ENCODE measurements at places on chromosomes 5 and 9.

GRCh38 chr5:124839371-124839998 lies 93.0 kb upstream of the ZNF608 start:
- no peak for DNase-seq

GRCh38 chr5:155004138-155004744 lies 9.3 kb upstream of the KIF4B start:
- DNase-seq: no peak

GRCh38 chr5:147859962-147860640 lies 18.4 kb upstream of the SCGB3A2 start:
- no peak for DNase-seq

DNA sequence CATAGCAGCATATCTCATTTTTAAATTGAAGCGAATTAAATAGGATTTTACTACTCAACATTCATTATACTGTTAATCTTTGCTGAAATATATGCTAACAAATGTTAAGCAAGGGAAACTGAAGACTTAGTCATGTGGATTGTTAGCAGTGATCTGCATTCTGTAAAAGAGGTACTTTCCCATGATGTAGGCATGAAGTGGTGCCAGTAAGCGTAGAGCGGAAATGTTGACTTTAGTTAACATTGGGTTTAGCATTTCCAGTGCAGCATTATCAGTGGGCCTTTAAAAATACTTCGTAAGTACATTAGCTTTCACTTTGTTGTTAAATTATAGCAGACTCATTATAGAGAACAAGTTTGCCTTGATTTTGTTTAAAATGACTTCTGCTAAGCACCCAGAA lies 130.3 kb downstream of the CDC42SE2 start:
- no peak for DNase-seq

DNA sequence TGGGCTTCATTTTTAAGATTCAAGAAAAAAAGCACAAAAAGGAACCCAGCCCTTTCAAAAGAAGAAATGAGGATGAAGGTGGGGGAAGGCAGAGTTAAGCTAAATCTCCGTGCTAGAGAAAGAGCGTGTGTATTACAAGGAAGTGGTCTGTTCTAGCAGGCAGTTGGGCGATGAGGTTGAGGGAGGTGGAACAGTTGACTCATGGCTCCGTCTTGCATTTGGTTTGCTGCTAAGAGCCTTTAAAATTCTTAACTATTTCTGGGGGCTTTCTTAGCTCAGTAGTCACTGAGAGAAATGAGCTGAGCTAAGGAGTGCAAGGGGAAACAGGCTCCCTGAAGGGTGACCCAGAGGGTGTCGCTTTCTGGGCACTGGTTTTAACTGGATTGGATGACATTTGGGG lies 117.4 kb downstream of the GCNT1 start:
- peak; percentile 27 for DNase-seq

GRCh38 chr5:118611332-118611945 lies 376.9 kb downstream of the DTWD2 start:
- no peak for DNase-seq

- DNase-seq: no peak
Observed at GRCh38 chr9:135136991-135137832, 49.7 kb downstream of the OLFM1 start.

GRCh38 chr9:93305497-93306020 lies 121.6 kb downstream of the WNK2 start:
- DNase-seq: no peak

DNA sequence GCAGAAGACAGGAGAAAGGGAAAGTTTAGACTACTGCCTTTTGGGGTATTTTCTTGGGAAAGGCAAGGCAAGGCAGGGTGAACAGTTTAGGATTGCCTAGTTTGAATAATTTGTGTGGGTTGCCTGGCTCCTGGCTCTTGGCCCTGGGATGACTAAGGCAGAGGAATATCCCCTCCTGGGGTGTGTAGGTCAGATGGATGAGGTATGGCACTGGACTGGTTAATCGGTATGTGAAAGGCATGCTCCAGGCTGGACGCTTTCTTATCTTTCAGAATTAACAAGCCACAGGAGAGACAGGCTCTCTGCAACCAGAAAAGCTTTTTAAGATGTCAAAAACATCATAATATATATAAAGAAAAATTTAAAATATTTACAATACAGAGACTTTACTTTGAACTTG lies 58.6 kb downstream of the STARD4 start:
- DNase-seq: no peak

GRCh38 chr5:68544648-68545552 lies 329.3 kb downstream of the PIK3R1 start:
- no peak for DNase-seq

GRCh38 chr5:61817472-61818326 lies 485.6 kb downstream of the ZSWIM6 start:
- DNase-seq: no peak

DNA sequence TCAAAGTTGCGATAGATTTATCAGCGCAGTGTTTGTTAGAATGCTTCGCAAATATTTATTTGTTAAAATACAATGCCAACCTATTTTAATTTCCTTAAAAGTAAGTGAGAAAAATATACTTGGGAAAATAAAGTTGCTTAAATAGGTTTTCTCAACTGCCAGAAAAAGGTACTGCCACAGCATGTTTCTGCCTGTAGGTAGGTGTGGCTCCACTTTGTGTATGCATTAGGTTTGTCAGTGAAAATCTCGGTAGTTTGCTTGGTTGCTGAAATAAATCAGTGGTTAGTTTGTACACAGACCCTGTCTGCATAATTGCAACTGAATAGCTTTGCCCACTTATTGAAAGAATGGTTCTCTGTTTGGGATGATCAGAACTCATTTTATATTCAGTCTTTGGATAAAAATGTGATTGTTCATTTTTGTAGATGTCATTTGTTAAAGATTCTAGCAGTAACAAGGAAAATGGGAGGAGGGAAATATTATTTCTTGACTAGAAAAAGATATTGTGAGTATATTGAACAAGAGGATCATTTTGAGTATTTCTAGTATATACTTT lies 25.7 kb downstream of the C9orf85 start:
- no peak for DNase-seq

DNA sequence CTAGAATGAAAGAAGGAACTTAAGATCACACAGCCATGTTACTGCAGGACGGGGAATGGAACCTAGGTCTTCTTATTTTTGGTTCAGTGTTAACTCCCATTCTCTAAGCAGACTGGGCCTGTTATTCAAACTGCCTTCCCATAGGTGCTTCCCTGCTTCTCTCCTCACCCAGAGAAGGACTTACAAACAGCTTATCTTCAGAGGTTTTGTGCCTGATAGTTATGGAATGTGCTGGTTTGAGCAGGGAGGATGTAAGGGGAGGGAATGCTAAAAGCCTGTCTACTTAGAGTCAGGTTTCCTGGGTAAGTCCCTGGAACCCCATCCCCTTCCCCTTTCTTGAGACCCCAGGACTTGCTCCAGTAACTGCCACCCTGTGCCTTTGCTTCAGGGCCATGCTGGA lies 4.2 kb upstream of the PSMD5 start:
- no peak for DNase-seq

- DNase-seq: no peak
Observed at GRCh38 chr5:169893571-169893970, 86.7 kb downstream of the INSYN2B start.

DNA sequence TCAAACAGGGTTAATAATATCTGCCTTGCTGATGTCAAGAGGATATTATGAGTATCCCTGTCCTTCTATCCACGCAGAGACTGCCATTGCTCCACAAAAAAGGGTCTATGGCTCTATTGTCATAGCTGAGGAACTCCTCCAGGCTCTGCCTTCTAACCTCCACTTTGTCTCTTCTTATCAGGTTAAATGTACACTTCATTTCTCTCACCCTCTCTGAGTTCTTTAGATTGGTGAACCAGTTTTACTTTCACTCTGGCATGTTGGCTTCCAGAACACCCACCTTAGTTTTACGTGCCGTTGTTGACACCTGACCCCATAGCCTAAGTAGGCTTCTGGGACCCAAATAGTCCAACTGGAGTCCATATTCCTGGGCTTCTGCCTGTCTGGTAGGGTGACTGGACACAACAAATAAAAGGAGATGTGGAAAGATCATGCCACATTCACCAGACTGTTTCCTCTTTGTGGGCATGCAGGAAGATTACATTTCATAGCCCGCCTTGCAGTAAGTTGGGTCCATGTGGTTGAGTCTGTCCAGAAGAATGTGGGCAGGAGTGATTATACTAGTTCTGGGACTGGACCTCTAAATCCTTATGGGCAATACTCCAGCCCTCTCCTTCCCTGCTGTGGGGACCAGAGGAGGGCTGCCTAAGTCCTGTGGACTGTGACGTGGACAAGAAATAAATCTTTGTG lies 350.4 kb upstream of the CLINT1 start:
- no peak for DNase-seq

DNA sequence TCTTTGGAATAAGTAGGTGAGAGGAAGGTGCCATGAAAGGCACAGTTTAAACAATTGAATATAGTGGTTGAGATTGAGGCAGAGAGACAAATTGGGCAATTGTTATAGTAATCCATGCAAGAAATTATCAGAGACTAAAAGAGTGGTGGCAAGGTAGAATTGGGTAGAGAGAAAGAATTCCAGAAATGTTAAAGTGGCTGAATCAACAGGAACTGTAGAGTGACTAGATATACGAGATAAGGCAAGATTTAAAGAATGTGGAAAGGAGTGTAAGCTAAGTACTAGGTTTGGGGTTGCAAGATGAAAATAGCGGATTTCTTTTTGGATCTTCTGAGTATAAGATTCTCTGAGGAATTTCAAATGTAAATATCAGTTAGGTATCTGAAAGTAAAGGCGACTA lies 285.2 kb downstream of the DMRTA1 start:
- DNase-seq: no peak

- no peak for DNase-seq
Observed at GRCh38 chr9:106432631-106433030, 430.3 kb upstream of the ZNF462 start.

DNA sequence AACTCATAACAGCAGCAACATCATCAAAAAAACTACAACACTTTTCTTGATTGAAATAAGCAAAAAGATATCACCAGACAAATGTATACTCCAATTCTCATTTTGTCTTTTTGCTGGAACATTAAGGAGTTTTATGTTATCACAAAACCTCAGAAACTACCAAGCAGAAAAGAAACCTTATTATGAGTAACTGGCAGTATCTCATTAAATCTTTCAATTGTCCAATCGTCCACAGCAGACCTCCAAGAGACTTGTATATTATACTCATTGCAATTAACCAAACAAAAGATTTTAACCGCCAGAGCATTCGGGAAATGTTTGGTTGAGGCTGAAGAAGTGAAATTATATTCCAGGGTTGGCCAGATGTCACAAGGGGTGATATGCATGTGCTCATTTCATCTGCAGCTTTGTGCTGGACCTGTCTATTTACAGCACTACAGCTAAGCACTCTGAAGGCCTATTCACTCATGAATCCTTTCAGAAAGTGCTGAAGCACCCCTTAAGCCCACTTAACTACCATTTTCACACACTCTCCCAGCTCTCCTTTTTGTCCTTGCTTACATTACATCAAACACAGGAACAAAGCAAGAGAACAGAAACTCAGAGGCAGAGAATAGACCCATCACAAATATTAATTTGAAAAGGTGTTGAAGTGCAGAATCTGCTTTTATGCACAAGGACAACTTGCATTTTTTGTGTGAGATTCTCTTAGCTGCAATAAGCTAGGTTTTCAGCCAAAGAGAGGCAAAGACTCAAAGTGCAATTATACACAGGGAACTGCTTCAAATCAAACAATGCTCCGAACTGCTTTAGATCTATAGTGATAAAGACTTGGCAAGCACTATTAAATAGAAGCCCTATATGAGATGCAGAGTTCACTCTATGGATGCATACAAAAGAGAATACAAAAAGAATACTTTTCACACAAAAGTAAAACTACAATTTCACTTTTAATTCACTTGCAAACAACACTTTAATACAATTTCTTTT lies 150.4 kb upstream of the POU5F2 start:
- DNase-seq: no peak

DNA sequence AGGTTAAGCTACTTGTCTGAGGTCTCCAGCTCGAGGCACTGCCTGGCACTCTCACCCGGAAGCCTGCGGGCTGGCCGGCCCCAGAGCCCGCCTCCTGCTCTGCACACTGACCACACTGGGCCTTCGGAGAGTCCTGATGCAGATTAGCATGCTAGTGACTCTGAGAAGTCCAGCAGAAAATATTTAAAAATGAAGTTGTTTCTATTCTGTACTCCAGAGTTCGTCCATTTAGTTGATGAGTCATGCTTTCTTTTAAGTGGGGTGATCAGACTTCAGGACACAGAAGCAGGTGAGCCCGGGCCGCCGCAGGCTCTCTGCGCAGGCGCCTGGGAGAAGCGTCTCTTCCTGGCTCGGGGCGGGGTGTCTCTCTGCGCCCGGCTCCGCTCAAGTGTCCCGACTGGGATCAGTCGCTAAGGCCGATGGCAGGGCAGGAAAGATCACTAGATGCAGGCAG lies 32.5 kb downstream of the FAM240B start:
- DNase-seq: no peak

GRCh38 chr9:114170771-114171461 lies 15.6 kb downstream of the COL27A1 start:
- no peak for DNase-seq

GRCh38 chr5:91977579-91977978 lies 594.5 kb upstream of the ARRDC3 start:
- DNase-seq: no peak

- no peak for DNase-seq
Observed at GRCh38 chr9:91191411-91192380, 170.0 kb downstream of the AUH start.

GRCh38 chr5:32542216-32543059 lies 42.9 kb upstream of the SUB1 start:
- no peak for DNase-seq

GRCh38 chr9:76658510-76659231 lies 105.6 kb upstream of the PCA3 start:
- DNase-seq: no peak

DNA sequence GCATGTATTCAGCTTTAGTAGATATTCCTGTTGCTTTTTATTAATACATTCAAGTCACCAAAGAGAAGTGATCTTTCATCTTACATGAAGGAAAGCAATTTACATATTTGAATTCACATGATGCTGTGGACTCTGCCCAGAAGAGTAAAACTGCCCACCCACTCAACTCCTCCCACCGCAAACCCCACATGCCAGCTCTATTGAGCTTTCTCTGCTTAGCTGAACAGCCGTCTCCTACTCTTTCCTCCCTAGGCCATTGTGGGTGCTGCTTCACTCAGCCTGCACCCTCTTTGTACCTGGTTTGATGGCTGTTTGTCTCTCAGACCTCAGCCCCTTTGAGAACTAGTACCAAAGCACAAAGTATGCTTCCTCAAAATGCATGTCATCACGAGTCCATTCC lies 48.4 kb upstream of the MAP3K1 start:
- no peak for DNase-seq

GRCh38 chr9:136899196-136899595 lies 12.9 kb downstream of the TRAF2 start:
- no peak for DNase-seq

DNA sequence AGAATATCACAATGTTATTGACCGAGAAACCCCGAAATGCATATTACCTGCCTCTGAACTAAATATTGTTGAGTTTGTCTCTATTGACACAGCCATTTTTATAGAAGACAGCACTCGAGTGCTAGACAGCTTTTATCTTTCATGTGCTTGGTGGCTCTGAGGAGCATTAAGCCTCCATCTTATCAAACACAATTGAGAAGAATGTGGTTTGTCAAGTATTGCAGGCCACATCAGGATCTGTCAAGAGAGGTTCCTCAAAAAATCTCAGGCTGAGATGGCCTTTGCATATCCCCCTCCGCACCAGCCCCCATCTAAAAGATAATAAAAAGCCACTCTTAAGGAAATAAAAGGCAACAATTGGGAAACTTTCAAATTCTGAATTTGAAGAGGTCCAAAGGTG lies 284.8 kb downstream of the DENND1A start:
- no peak for DNase-seq

- no peak for DNase-seq
Observed at GRCh38 chr5:150777685-150778084, 872 bp upstream of the SMIM3 start.
